HL-60 (cell line): ENCODE measurements at places on chromosomes 6 and 20.
A peak's percentile ranks its signal among the peaks of the same experiment; 100 is the strongest.

DNA sequence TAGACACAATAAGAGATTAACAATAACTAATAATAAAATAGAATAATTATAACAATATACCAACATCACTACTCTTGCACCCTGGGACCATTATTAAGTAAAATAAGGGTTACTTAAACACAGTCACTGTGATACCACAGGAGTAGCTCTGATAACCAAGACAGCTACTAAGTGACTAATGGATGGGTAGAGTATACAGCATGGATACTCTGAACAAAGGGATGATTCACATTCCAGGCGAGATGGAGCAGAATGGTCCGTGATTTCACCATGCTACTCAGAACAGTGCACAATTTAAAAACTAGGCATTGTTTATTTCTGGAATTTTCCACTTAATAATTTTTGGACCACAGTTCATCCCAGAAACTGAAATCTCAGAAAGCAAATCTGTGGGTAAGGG is 80.0 kb upstream of the FUT9 start:
- DNase-seq = no peak

DNA sequence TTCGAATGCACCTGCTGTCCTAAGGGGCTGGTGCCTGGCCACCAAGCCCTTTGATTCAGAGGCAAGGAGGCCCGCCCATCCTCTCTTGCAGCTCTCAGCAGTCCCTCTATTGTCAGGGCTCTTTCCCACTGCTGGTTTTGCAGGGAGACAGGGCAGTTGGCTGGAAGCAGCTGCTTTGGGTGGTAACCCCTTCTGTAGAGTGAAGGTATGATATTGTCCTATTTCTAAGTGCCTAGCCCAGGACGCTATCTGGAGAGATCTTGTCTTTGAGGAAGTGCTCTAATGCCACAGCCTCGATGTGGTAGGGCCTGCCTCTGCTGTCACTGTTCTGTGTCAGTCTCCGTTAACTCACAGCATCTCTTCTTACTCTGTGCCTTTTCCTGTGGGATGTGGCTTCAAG is 5.6 kb downstream of the PLCG1 start:
- DNase-seq = peak; percentile 43

- no peak for DNase-seq
Measured at GRCh38 chr6:83696674-83697073, 12.2 kb downstream of the SNAP91 start.

- no peak for DNase-seq
Measured at GRCh38 chr6:45724511-45724910, 291.1 kb downstream of the CLIC5 start.

DNA sequence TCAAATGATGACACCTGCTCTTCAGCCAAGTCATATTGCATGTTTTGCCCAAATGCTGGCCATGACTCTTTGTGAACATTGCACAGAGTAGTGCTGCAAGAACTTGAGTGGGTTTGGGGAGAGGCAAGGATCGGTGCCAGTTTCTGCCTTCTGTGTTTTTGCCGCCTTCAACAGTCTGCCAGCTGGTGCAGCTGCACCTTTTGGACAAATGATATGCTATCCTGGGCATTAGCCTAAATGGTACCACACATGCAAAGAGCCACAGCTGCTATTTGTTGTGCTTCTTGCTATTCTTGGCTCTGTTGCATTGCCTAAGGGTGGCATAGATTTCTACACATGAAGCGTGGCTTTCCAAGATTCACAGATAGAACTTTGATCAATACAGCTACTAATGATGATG is 189.0 kb upstream of the CCN2 start:
- DNase-seq = no peak

DNA sequence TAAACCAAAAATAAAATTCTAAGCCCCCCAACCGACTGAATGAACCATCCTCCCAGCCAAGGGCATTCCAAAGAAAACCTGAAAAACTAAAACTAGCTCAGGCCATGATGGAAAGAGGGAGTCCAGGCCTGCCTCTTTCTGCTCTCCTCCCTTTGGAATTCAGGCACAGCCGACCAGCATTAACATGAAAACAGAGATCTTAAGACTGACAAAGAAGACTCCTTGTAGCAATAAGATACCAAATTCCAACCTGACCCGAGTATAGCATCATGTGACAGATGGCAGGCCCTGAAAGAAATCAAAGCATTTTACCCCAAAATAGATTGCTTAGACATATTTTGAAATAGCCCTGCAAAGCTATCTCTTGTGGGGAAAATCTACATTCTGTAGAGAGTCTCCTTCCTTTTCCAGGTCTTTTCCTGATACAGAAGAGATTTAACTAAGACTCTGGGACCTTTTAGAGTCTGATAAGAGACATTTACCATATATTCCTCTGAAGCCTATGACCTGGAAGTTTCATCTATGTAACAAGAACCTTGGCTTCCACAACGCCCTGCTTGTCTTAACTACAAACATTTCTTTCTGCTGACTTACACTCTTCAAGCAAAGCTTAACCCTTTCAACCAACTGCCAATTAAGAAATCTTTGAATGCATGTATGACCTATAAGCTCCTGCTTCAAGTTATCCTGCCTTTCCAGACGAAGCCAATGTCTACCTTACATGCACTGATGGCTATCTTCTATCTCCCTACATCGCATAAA is 22.2 kb upstream of the TXLNB start:
- no peak for DNase-seq

GRCh38 chr6:27693766-27694546 is 218.2 kb downstream of the OR2B2 start:
- no peak for DNase-seq

GRCh38 chr6:25971187-25971821 is 8.7 kb downstream of the TRIM38 start:
- peak; percentile 38 for DNase-seq

DNA sequence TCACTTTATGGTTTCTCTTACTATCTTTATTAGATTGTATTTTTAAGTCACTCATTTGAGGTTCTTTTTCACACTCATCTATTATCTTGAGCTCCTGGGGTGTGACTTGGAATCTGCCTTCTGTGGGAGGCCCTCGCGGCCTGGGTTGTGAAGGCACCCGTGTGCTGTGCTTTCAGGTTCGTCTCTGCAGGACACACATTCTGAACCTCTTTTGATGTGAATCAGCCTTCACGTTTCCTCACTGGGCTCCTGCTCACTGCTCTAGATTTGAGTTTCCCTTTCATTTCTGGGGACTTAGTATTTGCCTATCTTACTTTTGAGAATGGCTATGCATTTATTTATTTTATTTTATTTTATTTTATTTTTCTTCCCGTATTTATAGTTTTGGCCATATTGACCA is 97.8 kb downstream of the PACRG start:
- DNase-seq = no peak

GRCh38 chr6:4667591-4667990 is 108.6 kb upstream of the CDYL start:
- no peak for DNase-seq

- no peak for DNase-seq
Measured at GRCh38 chr20:63706852-63707557, 771 bp downstream of the ARFRP1 start.

DNA sequence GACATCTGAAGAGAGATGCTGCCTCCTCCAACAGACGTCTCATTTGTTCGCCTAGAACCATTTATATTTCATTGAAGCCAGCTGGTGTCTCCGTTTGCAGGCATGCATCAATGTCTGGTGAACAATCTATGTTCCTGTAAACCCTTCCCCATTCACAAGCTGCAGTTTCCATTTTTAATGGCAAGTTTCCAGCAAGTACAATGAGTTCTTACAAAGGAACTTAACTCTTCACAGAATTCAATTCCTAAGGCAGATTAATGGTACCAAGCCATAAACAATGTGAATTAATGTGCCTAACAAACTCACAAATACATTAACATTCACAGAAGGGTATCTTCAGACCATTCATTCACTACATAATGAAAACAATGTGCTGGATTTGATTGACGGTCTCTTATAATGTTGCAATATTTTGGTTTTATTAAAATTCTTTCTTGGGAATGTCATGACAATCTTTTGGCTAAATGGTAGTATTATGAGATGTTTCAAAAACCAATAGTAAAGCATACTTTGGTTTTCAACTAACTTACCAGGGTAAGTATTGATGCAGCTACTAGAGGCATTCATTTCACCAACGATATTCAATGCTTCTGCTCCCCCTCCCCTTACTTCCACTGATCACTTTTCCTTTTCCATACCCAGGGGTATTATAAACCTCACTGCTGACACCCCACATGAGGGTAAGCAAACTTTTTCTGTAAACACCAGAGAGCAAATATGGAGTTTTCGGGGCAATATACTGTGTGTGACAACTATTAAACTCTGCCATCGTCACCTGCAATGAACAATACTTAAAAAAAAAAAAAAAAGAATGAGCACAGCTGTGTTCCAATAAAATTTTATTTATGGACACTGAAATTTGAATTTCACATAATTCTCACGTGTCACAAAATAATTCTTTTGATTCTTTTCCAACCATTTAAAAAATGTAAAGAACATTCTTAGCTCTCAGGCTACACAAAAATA is 4.2 kb downstream of the AKIRIN2 start:
- DNase-seq = peak; percentile 42

- no peak for DNase-seq
Measured at GRCh38 chr6:82178759-82179112, 68.8 kb downstream of the IBTK start.

DNA sequence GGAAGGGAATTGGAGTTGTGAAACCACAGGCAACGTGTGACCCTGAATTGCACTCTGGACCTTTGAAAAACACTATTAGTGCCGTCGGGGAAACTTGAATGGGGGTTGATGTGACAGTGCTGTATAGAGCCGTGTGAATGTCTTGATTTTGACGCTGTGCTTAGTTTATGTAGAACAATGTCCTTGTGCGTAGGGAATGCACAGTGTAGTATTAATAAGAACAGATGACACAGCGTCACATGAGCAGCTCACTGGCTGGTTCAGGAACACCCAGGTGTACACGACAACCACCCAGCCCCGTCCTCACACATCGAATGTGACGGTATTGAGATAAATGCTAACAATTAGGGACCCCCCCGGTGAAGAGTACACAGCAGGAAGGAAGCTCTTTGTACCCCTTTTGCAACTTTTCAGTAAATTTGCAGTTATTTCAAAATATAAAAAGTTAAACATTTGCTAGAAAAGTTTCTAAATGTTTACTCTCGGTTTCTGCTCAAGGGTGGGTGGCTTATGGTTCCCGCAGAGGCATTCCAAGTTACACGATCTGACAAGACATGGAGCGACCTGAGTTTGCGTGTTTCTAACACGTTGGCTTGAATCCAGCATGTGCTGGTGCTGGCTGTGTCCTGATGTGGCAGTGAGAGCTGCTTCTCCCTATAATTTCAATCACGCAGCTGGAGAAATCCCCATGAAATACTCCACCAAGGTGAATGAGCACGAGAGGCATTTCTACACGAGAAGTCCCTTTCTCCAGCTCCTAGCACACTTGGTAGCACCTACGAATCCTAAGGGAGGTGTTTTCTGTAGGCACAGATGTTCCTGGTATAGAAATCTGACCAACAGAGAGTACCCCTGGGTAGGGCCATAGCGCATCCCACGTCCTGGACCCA is 208.0 kb upstream of the EXOC2 start:
- no peak for DNase-seq

GRCh38 chr6:3749067-3749841 is 2.3 kb downstream of the PXDC1 start:
- no peak for DNase-seq

GRCh38 chr6:5486214-5486613 is 224.9 kb downstream of the FARS2 start:
- DNase-seq = no peak

DNA sequence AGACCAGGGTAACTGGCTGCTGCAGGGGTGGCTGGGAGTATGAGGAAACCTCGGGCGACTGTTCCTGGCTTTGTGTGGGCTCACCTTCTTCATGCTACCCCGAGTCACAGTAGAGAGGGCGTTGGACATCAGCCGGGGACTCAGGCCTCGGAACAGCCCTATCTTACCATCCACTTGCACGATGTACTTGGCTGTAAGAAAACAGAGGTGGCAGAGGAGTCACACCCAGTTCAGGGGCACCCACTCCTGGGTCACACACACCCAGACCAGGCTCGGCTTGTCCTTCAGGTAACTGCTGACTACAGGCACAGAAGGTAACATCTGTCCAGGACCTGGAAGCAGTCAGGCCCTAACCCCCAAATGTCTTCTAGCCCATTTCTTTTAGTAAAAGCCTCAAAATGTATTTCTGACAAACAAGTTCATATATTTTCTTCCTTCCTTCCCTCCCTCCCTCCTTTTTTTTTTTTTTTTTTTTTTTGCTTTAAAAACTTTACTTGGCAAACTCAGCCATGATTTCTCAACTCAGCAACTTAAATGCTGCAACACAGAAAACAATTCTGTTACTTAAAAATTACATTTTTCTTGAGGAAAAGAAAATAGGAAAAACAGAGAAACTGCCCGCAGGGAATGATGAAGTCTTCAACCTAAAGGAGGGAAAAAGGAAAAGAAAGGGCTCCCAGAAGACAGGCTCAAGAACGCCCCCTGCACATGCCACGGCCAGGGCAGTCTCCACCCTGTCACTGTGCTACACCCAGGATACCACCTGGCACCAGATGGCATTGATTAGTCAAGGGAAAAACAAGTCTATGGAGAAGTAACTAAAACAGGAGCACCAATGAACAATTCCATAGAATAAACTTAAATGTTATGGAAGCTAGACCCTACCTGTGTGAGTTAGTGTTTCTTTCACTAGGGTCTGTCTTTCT is 7.3 kb downstream of the MTCH1 start:
- DNase-seq = no peak

GRCh38 chr6:120869397-120869796 is 464.9 kb downstream of the TBC1D32 start:
- no peak for DNase-seq

DNA sequence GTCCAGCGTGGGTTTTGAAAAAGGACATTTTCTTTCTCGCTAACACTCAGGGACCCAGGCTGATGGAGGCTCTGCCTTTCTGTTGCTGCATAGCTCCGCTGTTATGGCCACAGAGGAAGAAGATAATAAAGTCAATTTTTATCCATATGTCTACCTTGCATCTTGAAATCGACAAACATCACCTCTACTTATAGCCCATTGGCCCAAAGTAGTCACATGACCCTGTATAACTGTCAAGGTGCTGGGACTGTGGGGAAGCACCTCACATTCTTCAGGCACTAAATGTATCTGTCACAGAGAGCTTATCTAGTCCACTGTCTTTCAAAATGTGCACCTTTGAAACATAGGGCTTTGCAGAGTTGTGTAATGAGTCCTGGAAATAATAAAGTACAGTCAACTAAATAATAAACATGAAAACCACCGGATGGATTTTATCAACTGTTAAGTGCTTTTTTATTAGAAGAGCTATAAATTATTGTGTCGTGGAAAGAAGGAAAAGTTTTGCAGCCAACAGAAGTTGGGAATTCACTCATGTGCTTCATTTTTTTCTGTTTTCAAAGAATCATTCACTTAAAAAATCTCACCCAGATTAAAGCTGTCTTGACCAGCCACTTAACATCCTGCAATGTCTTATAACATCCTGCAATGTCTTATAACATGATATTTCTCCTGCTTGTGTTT is 47.7 kb upstream of the RCAN2 start:
- no peak for DNase-seq
